Stimulated activated memory B cell treated with anti-CD40 and anti-IgM and Interleukin-4, amounts not matched to agents 10 μg/mL and 1 μg/mL and 100 μg/mL, for 72 hours (primary cell): ENCODE measurements at places on chromosomes 1 and 21.

GRCh38 chr1:7046891-7047290 is 261.6 kb downstream of the CAMTA1 start:
- H3K4me1 ChIP-seq, result no peaks in the 10 kb centered on the region
- no peaks in the 10 kb centered on the region for H3K36me3 ChIP-seq
- peaks cover 58% of the 10 kb centered on the region for H3K27me3 ChIP-seq
- H3K4me3 ChIP-seq, result no peak overlapping the region
- no peak for ATAC-seq
- no peak overlapping the region for H3K27ac ChIP-seq

DNA sequence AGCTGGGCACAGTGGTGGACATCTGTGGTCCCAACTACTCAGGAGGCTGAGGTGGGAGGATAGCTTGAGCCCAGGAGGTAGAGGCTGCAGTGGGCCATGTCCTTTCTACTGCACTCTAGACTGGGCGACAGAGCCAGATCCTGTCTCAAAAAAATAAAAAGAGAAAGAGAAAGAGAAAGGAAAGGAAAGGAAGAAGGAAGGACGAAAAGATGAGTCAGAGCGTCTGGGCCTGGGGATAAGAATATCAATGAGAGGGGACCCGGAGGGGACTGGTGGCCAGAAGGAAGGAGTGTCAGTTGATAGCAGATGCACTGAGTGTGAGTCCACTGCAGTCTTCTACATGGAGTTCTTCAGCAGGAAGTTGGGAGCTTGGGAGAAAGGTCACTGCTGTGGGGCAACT is 75.6 kb downstream of the SYT6 start:
- no peak for ATAC-seq
- H3K36me3 ChIP-seq, result no peaks in the 10 kb centered on the region
- no peak overlapping the region for H3K27ac ChIP-seq
- peaks cover 30% of the 10 kb centered on the region for H3K27me3 ChIP-seq
- H3K4me1 ChIP-seq, result peaks cover 6% of the 10 kb centered on the region
- H3K4me3 ChIP-seq, result no peak overlapping the region

DNA sequence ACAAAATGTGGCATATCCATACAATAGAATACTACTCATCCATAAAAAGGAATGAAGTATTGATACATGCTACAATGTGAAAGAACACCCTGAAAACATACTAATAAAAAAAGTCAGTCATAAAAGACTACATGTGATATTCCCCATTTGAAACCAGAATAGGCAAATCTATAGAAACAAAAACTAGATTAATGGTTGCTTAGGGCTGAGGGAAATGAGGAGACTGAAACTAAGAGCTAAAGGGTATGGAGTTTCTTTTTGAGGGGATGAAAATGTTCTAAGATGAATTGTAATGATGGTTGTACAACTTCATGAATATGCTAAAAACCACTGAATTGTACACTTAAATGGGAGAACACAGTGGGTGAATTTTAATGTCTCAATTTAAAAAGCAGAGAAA is 50.9 kb downstream of the ACBD6 start:
- peaks cover 62% of the 10 kb centered on the region for H3K36me3 ChIP-seq
- H3K27me3 ChIP-seq, result no peaks in the 10 kb centered on the region
- H3K4me3 ChIP-seq, result no peak overlapping the region
- H3K4me1 ChIP-seq, result peaks cover 25% of the 10 kb centered on the region
- no peak overlapping the region for H3K27ac ChIP-seq

GRCh38 chr1:229769809-229770208 is 143.8 kb downstream of the URB2 start:
- H3K4me3 ChIP-seq, result no peak overlapping the region
- peaks cover 9% of the 10 kb centered on the region for H3K36me3 ChIP-seq
- H3K4me1 ChIP-seq, result peaks cover 14% of the 10 kb centered on the region
- H3K27ac ChIP-seq, result no peak overlapping the region
- no peak for ATAC-seq

GRCh38 chr1:8496473-8496872 is 178.6 kb downstream of the SLC45A1 start:
- peaks cover 63% of the 10 kb centered on the region for H3K4me1 ChIP-seq
- H3K4me3 ChIP-seq, result peak overlapping the region; percentile 21
- peak overlapping the region; percentile 83 for H3K27ac ChIP-seq
- H3K27me3 ChIP-seq, result no peaks in the 10 kb centered on the region
- ATAC-seq, result peak; percentile 88
